ENCODE measurements at places on chromosomes 7 and 10. TPM values are rescaled to one million over a fixed set of nuclear protein-coding genes. Genes with fewer than 3 reads are reported as not detected.

DNA sequence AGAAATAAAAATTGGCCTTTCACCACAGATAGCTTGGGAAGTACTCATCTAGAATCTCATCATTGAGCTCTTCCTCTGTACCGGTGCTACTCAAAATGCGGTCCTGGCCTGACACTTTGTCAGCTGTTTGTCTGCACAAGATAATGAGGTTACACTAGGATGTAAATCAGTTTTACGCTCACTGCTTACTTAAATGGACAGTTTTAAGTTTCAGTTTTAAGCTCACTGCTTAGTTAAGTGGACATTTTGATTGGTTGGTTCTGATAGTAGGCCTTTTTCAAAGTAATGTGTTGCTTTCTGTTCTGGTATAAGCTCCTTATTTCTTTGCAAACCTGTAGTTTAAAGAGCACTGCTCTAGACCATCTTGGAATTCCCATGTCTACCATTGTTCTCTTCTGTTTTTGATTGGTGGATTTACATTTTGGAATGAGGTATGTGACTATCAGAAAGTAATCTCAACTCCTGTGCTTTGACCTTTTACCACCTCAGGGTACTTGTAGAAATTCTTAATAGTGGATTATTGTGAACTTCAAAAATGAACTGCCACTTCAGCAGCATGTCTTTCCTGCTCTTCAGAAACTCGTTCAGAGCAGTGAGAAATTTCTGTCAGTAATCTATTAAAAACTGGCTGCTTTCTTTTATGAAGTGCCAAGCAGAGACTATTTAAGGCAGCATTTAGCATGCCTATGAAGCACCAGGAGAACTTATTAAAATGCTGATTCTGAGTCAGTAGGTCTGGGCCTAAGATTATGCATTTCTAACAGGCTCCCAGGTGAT is 55.0 kb downstream of the C1GALT1 start:
- DNase-seq, result no peak

CALHM3 gene
- total RNA-seq, result not detected

GRCh38 chr7:139294951-139295575 is 46.1 kb upstream of the FMC1 start:
- no peak for DNase-seq

DNA sequence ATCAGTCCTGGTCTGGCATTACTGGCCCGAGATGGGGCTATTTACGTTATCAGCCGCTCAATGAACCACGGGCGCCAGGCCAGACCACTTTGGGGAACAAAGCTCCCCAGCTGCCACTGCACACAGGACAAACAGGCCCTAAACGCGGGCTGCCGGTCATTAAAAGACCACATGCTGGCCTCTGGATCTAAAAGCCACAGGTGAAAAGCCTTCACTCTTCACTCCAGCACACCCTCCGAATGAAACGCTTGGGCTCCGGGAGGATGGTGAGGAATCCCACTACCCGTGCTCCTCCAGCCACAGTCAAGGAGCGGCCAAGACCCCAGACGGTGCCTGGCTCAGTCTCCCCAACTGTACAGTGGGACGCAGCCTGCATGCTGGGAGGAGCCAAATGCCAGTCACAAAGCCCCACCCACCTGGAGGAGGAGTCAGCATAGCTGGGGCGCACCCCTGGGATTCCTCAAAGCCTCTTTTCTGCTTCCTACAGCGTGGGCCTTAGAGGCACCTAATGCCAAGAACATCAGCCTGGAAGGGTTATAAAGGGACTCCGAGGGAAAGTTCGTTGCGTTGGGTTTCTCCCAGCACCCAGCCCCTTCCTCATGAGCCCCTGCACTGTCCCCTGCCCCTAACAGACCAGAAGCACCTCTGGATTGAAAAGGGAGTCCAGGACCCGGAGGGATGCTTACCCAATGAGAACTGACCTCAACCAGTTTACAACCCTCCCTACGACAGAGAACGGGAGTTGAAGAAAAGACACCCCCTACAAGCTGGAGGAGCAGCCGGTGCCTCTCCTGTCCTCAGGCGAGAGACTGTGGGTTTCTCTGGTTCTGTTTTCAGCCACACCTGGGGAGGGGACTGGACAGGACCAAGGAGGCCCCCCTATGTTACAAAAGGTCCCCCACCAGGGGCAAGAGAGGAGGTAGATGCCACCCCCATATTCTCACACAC is 4.7 kb downstream of the PDGFA start:
- peak; percentile 85 for DNase-seq

GRM3 gene
- 1.9 TPM for total RNA-seq

DNA sequence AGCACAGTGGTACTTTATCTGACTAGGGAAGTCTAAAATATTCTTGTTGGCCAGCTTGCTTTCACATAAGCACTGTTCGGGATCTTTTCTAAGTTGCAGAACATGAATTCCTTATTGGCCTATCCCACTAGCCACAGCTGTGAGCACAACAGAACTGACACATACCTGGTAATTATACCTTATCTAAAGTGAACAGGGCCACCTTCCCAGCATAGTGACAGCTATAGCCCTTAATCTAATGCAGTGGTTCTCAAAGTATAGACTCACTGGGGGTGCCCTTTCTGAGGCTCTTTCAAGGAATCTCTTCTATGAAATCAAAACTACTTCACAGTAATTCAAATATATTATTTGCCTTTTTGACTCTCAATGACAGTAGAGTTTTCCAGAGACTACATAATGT is 184.7 kb upstream of the KAT6B start:
- DNase-seq, result no peak

GSAP gene
- 1.1 TPM for total RNA-seq

ACSM6 gene
- not detected for total RNA-seq

DNA sequence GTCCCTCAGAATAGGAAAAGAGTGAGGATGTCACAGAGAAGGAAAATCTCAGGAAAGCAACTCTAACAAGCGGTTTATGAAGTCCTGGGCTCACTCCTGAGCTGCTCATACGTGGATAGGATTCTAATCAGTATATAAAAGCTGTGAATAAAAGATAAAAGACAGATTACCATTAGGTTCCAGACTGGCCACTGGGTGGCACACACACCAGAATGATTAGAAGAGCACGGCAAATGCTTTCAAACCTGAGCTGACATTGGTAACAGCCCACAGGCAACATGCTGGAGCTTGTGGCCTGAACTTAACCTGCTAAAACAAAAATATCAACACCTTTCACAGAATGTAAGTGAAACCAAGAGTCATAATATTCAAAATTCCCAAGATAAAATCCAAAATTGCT is 370.8 kb downstream of the GRID1 start:
- DNase-seq, result peak; percentile 34

CCL24 gene
- not detected for total RNA-seq

MUC12 gene
- 3.8 TPM for total RNA-seq

DNA sequence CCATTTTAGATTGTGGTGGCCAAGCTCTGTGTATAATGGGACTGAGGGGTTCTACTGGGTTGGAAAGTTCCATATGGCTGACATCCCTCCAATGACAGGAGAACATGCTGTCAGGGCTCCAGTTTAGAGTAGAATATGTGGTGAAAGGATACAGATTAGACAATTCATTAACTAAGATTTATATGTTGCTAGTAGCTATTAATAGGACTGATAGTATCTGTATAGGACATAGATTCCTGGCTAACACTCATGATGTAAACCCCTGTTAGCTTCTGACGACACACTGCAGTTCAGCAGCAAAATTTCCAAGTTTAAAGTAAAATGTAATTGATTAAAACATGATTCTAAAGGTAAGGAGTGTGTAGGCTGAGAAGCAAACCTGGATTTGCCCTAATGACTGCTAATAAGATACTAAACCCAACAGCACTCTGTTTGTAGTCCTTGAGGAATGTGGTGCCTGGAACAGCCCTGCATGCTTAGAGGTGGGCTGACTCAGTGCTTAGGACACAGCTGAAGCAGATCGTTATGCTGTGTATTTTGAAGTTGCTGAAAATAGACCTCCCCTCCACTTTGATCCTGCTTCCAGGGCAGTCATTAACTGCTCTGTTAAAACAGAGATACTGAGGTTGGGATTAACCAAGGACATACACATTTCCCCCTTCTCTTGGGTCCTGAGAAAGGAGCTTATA is 1129.6 kb downstream of the SORCS3 start:
- no peak for DNase-seq

DNA sequence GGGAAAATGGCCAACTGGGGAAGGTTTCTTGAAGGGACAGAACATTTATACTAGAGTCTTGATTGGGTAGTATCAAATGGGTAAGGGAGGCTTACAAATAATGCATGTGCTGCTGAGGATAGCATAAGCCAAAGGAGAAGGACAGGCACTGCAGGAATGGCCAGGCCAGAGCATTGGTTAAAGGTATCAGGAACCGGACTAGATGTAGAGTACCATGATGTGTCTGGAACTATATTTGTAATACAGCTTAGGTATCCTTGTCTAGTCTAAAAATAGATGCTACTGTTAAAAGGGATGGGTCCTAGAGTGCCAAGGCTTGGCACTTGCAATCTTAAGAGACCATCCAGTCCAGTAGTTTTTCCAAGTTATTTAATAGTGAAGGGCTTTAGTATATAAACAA is 20.3 kb downstream of the TMEM243 start:
- DNase-seq, result no peak

GRCh38 chr7:34208878-34209621 is 303.7 kb downstream of the BMPER start:
- DNase-seq, result no peak

DNA sequence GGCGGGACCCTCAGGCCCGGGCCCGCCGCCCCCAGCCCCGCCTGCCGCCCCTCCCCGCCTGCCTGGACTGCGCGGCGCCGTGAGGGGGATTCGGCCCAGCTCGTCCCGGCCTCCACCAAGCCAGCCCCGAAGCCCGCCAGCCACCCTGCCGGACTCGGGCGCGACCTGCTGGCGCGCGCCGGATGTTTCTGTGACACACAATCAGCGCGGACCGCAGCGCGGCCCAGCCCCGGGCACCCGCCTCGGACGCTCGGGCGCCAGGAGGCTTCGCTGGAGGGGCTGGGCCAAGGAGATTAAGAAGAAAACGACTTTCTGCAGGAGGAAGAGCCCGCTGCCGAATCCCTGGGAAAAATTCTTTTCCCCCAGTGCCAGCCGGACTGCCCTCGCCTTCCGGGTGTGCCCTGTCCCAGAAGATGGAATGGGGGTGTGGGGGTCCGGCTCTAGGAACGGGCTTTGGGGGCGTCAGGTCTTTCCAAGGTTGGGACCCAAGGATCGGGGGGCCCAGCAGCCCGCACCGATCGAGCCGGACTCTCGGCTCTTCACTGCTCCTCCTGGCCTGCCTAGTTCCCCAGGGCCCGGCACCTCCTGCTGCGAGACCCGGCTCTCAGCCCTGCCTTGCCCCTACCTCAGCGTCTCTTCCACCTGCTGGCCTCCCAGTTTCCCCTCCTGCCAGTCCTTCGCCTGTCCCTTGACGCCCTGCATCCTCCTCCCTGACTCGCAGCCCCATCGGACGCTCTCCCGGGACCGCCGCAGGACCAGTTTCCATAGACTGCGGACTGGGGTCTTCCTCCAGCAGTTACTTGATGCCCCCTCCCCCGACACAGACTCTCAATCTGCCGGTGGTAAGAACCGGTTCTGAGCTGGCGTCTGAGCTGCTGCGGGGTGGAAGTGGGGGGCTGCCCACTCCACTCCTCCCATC is 82.7 kb downstream of the PAX2 start:
- peak; percentile 77 for DNase-seq

CDNF gene
- total RNA-seq, result 2.2 TPM

VWA2 gene
- total RNA-seq, result 2.0 TPM

GRCh38 chr7:78530351-78530750 is 731.8 kb downstream of the PHTF2 start:
- no peak for DNase-seq

DNA sequence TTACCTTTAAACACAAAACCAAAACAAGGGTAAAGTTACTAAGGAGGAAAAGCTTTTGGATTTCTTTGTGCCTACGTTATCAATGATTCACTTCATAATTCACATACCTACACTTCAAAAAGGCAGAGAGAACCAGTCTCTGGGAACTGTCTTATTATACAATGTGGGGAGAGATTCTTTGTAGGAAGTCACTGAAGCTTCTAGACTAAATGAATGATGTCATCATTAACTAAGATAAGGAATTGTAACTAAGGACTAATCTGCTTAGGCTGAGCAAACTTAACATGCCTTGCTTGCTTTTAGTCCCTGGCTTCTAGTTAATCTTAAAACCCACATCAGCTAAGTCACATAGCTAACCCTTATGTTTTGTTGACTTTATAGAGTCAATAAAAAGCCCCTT is 771.2 kb downstream of the NXPH1 start:
- DNase-seq, result no peak

MARCHF5 gene
- total RNA-seq, result 14.2 TPM

TAC1 gene
- 8.7 TPM for total RNA-seq

GRCh38 chr10:132133005-132133404 is 53.7 kb upstream of the DPYSL4 start:
- no peak for DNase-seq

ZFAND4 gene
- 26.0 TPM for total RNA-seq

DNA sequence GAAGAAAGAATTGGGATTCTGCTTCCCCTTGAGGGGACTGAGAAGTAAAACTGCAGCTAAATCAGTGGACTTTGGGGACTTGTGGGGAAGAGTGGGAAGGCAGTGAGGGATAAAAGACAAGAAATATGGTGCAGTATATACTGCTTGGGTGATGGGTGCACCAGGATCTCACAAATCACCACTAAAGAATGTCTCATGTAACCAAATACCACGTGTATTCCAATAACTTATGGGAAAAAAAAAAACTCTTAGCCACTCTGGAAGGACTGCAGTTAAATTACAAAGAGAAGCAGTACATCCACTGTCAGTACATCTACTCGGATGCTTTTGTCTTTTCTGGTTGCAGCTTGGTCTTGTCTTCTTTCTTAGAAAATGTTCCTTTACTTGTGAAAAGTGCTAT is 27.4 kb upstream of the GOT1 start:
- no peak for DNase-seq

DNA sequence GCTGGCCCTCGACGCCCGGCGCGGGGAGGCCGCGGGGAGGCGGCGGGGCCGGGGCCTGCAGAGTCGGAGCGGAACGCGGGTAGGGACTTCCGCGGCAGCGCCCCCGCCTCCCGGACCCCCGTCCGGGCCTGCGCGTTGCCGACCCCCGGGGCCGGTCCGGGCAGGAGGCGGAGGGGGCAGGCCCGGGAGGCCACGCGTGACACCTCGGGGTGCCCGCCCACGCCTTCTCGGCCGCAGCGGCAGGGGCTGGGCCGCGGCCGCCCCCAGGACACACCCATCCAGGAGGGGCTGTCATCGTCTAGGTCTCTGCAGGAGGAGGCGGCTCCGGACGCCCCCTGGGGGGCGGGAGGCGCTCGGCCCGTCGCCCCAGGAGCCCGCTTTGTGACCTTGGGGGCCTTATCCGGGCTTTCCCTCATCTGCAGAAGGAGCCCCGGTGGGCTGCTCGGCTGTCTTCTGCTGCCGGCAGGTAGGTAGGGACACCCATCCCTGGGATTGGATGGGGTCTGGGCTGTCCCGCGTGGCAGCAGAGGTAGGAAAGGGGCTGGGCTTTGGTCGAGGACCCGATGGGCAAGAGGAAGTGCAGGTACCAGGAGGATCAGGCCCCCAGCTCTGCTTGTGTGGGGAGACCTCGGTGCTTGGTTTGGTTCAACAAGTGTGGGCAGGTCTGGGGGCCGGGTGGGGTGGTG is 569 bp downstream of the ZNF316 start:
- peak; percentile 67 for DNase-seq

FKBP6 gene
- not detected for total RNA-seq

TMUB1 gene
- 37.1 TPM for total RNA-seq

GRCh38 chr10:72134785-72135767 is 46.7 kb upstream of the SPOCK2 start:
- DNase-seq, result no peak

CRYGN gene
- 0.59 TPM for total RNA-seq

GRCh38 chr7:16210171-16210570 is 211.2 kb downstream of the CRPPA start:
- DNase-seq, result no peak
